Stomach (tissue), 19 donors: ENCODE measurements at places on chromosomes 5 and 9.

DNA sequence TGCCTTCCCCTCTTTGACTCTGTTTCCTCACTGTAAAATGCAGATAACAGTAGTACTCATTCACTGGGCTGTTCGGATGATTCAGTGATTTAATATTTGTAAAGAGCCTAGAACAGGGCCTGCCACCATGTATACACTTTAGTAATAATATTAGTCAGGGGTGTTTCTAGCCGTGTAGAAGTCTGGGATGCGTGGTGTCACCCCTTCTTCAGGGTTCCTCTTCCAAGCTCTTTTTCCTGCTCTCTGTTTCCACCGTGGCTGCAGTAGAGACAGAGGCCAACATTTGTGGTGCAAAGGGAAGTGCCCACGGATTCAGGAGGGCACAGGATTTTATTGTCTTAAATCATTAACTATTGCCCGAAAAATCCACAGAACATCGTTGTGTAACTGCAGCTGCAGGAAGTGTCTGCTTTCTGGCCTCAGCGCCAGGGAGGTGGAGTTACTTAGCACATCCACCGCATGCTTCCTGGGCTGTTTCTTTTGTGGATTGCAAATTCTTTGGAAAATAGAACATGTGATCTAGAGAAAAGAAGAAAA lies 61.7 kb downstream of the TRIO start:
- no peaks in the 10 kb centered on the region for H3K36me3 ChIP-seq
- DNase-seq = peak; percentile 75
- no peak overlapping the region for H3K4me3 ChIP-seq
- H3K4me1 ChIP-seq = peaks cover 49% of the 10 kb centered on the region
- no peaks in the 10 kb centered on the region for H3K27me3 ChIP-seq

DNA sequence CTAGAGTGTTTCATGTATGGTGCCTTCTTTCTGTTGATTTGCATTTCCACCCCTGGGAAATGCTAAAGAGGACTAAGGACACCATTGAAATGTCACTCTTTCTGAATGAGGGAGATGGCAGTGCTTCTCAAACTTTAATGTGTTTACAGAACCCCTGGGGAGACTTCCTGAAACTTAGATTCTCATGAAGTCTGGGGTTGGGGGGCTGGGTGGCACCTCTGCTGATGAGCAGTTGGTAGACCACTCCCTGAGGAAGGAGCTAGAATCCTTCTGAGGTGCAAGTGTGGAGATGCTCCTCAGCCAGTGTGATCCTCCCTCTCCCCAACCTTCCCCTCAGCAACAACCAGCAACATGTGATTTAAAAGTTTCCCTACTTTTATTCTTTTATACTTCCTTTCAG lies 546.8 kb downstream of the LRRC70 start:
- no peak overlapping the region for H3K27ac ChIP-seq
- H3K4me3 ChIP-seq = no peak overlapping the region
- H3K4me1 ChIP-seq = no peaks in the 10 kb centered on the region
- no peaks in the 10 kb centered on the region for H3K36me3 ChIP-seq
- no peaks in the 10 kb centered on the region for H3K27me3 ChIP-seq

GRCh38 chr5:6470672-6471071 lies 22.0 kb downstream of the UBE2QL1 start:
- H3K27me3 ChIP-seq = peaks cover 12% of the 10 kb centered on the region
- H3K4me3 ChIP-seq = no peak overlapping the region
- no peaks in the 10 kb centered on the region for H3K4me1 ChIP-seq
- H3K36me3 ChIP-seq = no peaks in the 10 kb centered on the region
- DNase-seq = no peak
- no peak overlapping the region for H3K27ac ChIP-seq

GRCh38 chr5:172413601-172414171 lies 40.6 kb downstream of the SH3PXD2B start:
- no peaks in the 10 kb centered on the region for H3K27me3 ChIP-seq
- no peak for DNase-seq
- H3K4me3 ChIP-seq = no peak overlapping the region
- H3K4me1 ChIP-seq = peaks cover 20% of the 10 kb centered on the region

- no peaks in the 10 kb centered on the region for H3K27me3 ChIP-seq
- H3K36me3 ChIP-seq = no peaks in the 10 kb centered on the region
- H3K27ac ChIP-seq = no peak overlapping the region
Observed at GRCh38 chr5:123134653-123135181, 45.7 kb downstream of the PRDM6 start.

GRCh38 chr5:7866196-7866595 lies 2.6 kb downstream of the FASTKD3 start:
- H3K27ac ChIP-seq = no peak overlapping the region
- H3K4me3 ChIP-seq = no peak overlapping the region
- H3K27me3 ChIP-seq = no peaks in the 10 kb centered on the region
- no peak for DNase-seq

- H3K4me1 ChIP-seq = no peaks in the 10 kb centered on the region
- H3K36me3 ChIP-seq = no peaks in the 10 kb centered on the region
- DNase-seq = no peak
- no peak overlapping the region for H3K27ac ChIP-seq
Observed at GRCh38 chr5:135085133-135085935, 51.3 kb upstream of the PITX1 start.

GRCh38 chr5:45252978-45253377 lies 443.2 kb downstream of the HCN1 start:
- no peak overlapping the region for H3K27ac ChIP-seq
- H3K4me3 ChIP-seq = no peak overlapping the region

- peaks cover 33% of the 10 kb centered on the region for H3K4me1 ChIP-seq
- H3K27ac ChIP-seq = no peak overlapping the region
- H3K36me3 ChIP-seq = no peaks in the 10 kb centered on the region
- no peak overlapping the region for H3K4me3 ChIP-seq
- H3K27me3 ChIP-seq = no peaks in the 10 kb centered on the region
Observed at GRCh38 chr9:87116492-87116891, 169.2 kb upstream of the GAS1 start.

- peaks cover 15% of the 10 kb centered on the region for H3K4me1 ChIP-seq
- DNase-seq = no peak
Observed at GRCh38 chr5:137935190-137935589, 45.9 kb downstream of the PKD2L2 start.

DNA sequence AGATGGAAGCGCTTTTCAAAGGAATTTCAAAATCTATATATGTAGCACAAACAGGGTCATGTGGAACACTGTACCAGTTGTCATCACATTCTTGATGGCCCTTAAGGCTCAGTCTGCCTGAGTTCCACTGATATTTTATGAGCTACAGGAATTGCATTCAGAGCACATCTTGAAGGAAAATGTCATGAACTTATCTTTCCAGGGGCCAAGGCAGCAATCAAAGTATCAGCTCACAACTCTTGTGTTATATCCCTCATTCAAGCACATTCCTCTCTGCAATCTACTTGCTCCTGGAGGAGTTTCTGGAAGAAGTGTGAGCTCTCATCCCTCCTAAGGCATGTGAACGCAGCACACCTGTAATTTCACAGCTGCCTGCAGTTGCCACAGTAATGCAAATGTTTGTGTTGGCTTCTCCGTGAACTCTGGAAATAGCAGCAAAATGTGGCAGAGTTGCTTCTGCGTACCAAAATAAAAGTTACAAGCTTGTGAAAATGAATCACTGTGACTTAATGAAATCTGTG lies 89.7 kb upstream of the EQTN start:
- H3K36me3 ChIP-seq = no peaks in the 10 kb centered on the region
- peaks cover 27% of the 10 kb centered on the region for H3K4me1 ChIP-seq
- no peak overlapping the region for H3K4me3 ChIP-seq
- no peak for DNase-seq
- H3K27me3 ChIP-seq = no peaks in the 10 kb centered on the region

- H3K27ac ChIP-seq = peak overlapping the region; percentile 69
- peak overlapping the region; percentile 46 for H3K4me3 ChIP-seq
- H3K4me1 ChIP-seq = peaks cover 30% of the 10 kb centered on the region
- H3K36me3 ChIP-seq = no peaks in the 10 kb centered on the region
- DNase-seq = no peak
Observed at GRCh38 chr9:73152543-73152844, 829 bp downstream of the ANXA1 start.

DNA sequence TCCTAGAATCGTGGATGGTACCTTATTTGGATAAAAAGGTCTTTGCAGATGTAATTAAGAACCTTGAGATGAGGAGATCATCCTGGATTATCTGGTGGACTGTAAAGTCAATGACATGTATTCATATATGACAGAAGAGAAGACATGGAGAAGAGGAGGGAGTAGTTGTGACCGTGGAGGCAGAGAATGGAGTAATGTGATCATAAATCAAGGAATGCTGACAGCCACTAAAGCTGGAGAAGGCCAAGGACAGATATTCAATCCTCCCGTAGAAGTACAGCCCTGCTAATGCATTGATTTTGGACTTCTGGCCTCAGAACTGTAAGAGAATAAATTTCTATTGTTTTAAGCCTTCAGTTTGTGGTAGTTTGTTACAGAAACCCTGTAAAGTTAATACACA lies 18.7 kb upstream of the TMEM161B start:
- no peak for DNase-seq
- H3K36me3 ChIP-seq = peaks cover 22% of the 10 kb centered on the region
- no peak overlapping the region for H3K4me3 ChIP-seq
- no peak overlapping the region for H3K27ac ChIP-seq
- H3K4me1 ChIP-seq = no peaks in the 10 kb centered on the region

DNA sequence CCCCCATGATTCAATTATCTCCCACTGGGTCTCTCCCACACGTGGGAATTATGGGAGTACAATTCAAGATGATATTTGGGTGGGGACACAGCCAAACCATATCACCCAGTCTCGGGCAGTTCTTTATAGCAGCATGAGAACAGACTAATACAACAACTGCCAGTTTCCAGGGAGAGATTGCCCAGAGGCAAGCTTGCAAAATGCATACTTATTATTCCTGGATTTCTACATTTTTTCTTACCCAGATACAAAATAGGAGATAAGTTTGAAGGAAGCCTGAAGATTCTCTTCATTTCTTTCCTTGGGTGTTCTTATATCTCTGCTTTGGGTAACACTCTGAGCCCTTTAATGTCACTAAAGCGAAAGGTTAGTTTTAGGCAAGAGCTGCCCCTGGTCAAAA lies 691.2 kb downstream of the TAF11L14 start:
- no peaks in the 10 kb centered on the region for H3K36me3 ChIP-seq
- no peak for DNase-seq
- H3K27me3 ChIP-seq = no peaks in the 10 kb centered on the region
- no peaks in the 10 kb centered on the region for H3K4me1 ChIP-seq
- no peak overlapping the region for H3K4me3 ChIP-seq
- H3K27ac ChIP-seq = no peak overlapping the region

DNA sequence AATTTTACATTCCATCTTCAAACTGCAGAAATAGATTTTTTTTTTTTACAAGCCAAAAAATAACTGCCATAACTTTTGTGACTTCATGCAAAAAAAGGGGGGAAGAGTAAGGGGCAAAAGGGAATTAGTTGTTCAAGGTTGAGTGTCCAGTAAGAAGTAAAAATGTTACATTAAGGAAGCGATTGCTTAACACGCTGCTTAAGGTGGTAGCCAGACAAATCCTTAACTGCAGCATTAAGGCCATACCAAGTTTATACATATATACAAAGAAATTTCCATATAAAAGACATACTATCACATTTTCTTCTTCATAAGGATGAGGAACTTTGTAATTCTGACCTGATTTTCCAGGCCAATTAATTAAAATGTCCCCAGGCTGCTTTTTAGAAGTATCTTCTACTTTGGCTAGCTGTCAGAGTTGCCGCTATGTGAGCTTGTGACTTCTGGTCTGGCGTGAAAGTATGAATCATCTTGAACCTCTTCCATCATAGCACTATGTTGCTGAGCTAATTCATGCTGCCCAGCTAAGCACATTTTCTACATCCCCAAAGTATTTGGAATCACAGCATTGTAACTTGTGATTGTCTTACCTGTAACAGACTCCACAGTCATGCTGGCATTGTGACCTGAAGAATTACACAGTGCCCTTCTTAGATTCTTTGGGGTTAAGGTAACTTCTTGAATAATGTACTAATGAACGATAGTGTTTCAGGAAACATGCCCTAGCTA lies 40.0 kb downstream of the G3BP1 start:
- no peak overlapping the region for H3K4me3 ChIP-seq
- peaks cover 28% of the 10 kb centered on the region for H3K4me1 ChIP-seq
- DNase-seq = no peak

- no peaks in the 10 kb centered on the region for H3K36me3 ChIP-seq
- H3K27me3 ChIP-seq = no peaks in the 10 kb centered on the region
- H3K4me3 ChIP-seq = no peak overlapping the region
- no peak for DNase-seq
- H3K27ac ChIP-seq = no peak overlapping the region
Observed at GRCh38 chr5:80070338-80071056, 35.3 kb downstream of the THBS4 start.

GRCh38 chr5:151703227-151703626 lies 16.5 kb upstream of the SPARC start:
- H3K4me3 ChIP-seq = no peak overlapping the region
- H3K36me3 ChIP-seq = no peaks in the 10 kb centered on the region
- peaks cover 7% of the 10 kb centered on the region for H3K4me1 ChIP-seq
- H3K27ac ChIP-seq = no peak overlapping the region
- H3K27me3 ChIP-seq = no peaks in the 10 kb centered on the region

DNA sequence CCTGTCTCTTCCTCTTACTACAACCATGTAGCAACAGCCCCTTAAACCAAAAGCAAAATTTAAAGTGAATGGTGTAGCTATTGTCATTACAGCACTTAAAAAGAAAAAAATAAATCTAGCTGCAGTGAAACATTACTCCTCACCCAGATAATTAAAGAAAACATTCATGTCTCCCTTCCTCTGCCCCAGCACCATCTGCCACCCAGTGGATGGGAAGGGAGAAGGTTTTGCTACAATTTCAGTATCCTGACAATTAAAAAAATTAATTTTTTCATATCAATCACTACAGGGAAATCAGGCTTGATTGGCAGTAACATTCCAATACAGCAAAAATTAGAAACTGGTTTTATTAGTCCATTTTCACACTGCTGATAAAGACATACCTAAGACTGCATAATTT lies 147.4 kb upstream of the PUM3 start:
- peaks cover 9% of the 10 kb centered on the region for H3K27me3 ChIP-seq
- H3K4me3 ChIP-seq = no peak overlapping the region
- H3K4me1 ChIP-seq = no peaks in the 10 kb centered on the region
- H3K36me3 ChIP-seq = no peaks in the 10 kb centered on the region

GRCh38 chr9:87682085-87682484 lies 43.8 kb upstream of the CTSL start:
- peaks cover 33% of the 10 kb centered on the region for H3K4me1 ChIP-seq
- no peak overlapping the region for H3K4me3 ChIP-seq
- DNase-seq = no peak
- H3K36me3 ChIP-seq = peaks cover 50% of the 10 kb centered on the region

- no peak overlapping the region for H3K27ac ChIP-seq
- DNase-seq = no peak
- no peak overlapping the region for H3K4me3 ChIP-seq
Observed at GRCh38 chr9:17865881-17866280, 287.0 kb downstream of the SH3GL2 start.

DNA sequence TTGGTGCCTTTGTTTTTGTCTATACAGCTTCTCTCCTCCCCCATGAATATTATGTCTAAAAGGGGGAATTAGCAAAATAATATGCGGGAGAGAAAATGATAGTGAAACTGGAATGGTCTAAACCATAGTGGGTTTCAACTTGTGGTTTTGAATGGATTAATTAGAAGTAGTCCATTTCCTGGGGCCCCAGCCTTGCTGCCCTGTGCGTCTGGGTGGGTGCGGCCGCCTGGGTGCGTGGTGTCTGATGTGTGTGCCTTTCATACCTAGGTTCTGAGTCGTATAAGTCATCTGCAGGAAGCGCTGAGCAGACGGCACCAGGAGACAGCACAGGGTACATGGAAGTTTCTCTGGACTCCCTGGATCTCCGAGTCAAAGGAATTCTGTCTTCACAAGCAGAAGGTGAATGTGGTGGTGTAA lies 120.0 kb upstream of the CACNA1B start:
- no peaks in the 10 kb centered on the region for H3K4me1 ChIP-seq
- H3K27me3 ChIP-seq = no peaks in the 10 kb centered on the region
- H3K27ac ChIP-seq = no peak overlapping the region
- H3K36me3 ChIP-seq = peaks cover 95% of the 10 kb centered on the region
